ENCODE measurements at places on chromosomes 6 and 20.

DNA sequence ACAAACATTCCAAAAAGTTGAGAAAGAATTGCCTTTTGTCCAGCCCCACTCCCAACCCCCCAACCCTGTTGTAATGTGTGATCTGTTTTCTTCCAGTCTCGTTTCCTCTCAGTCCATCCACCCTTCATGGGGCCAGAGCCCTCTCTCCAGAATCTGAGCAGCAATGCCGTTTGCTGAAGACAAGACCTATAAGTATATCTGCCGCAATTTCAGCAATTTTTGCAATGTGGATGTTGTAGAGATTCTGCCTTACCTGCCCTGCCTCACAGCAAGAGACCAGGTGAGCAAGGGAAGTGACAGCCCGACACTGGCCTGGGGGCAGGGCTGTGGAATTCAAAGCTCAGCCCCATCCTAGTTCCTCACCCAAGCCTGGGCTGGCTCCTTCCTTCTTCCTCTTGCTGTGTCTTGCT is 7.8 kb downstream of the MAVS start:
- DNase-seq: no peak

GRCh38 chr6:69771158-69771906 is 25.5 kb downstream of the LMBRD1 start:
- no peak for DNase-seq

DNA sequence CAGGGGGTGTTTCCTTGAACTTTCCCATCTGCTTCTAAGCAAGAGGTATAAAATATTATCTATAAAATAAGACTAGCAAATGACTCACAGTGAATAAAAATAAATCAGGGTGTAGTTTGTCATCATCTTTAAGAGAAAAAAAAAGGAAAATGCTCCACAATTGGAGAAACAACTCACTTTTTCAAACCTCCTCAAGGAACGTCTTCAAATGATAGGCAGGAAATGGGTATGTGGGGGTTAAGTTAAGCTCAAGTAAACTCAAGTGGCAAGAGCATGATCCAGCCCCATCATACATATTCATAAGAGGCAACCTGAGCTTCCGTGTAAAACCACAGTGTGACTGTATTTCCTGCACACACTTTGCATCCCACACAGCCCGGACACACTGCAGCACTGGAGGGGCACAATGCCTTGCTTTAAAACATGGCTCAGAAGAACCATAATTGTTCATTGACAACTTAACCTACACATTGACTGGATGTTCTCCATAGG is 58.5 kb upstream of the CEP85L start:
- DNase-seq: peak; percentile 85

GRCh38 chr20:10855778-10856177 is 182.0 kb upstream of the JAG1 start:
- no peak for DNase-seq

- DNase-seq: no peak
Measured at GRCh38 chr20:62805155-62805710, 598 bp downstream of the OGFR start.

GRCh38 chr20:62598761-62599194 is 43.5 kb upstream of the SLCO4A1 start:
- no peak for DNase-seq

- no peak for DNase-seq
Measured at GRCh38 chr6:80478030-80478429, 371.6 kb downstream of the BCKDHB start.

GRCh38 chr6:21263531-21264287 is 329.8 kb upstream of the SOX4 start:
- no peak for DNase-seq

DNA sequence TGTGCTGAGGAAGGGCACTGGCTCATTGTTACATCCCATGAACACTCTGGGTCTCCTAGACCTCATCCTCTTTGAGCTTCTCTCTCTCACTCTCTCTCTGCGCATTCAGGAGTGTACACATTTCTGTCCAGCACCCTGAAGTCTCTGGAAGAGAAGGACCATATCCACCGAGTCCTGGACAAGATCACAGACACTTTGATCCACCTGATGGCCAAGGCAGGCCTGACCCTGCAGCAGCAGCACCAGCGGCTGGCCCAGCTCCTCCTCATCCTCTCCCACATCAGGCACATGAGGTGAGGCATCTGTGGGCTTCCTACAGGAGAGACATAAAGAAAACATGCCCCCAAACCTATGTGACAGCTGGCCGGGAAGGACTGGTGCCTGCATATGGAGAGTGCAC is 286.8 kb downstream of the ESR1 start:
- DNase-seq: no peak

- no peak for DNase-seq
Measured at GRCh38 chr6:2799936-2800527, 34.8 kb downstream of the WRNIP1 start.

DNA sequence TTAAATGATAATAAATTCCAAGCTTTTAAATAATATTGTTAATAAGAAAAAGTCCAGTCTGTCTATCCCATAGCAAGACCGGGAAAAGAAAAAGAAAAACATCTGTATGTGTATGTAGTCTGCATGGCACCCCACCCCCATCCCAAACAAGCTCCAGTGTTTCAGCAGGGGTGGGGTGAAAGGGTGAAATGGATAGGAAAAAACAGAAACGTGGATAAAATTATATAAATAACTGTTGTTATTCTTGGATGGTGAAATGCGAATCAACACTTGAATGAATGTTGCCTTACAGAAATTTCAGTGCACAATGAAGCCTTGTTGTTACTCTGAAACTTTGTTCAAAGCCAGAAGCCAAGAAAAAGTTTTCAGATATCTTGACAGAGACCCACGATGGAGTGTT is 31.4 kb downstream of the HAO1 start:
- no peak for DNase-seq
